Activated CD4-positive, alpha-beta T cell treated with anti-CD3 and anti-CD28 coated beads for 36 hours (primary cell): ENCODE measurements at places on chromosomes 3 and 15. TPM values are rescaled to one million over a fixed set of nuclear protein-coding genes. Genes with fewer than 3 reads are reported as not detected.

DNA sequence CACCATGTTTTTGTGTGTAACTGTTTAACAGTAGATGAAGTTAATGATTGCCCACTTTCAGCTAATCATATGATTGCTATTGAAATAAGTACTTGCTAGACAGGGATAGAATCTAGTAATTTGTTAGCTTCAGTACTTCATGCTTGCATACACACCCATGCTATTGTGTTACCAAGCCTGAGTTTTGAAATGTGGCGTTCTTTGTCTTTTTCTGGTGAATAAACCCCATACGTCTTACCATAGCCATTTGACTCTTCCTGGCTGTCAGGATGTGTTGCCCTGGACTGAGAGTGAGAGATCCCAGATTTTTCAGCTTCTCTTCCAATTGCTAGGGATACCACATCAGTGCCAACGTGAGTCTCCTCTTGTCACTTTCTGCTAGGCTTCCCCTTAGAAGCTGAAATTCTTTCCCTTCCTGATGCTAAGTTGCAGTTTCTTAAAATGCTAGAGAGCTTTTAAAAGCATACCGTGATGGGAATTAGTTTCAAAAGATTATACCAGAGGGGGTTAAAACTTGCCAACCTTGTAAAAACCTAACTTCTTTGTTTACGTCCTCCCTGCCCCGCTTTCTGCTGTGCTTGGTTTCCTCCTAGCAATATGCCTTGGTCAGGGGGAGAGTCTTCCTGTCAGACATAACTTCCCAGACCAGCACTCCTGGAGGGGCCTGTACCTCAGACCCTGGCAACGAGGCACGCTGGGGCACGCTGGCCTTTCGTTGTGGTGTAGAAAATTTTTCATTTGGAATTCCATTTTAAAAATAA, 62.9 kb upstream of the ULK4 start:
- no peak overlapping the region for H3K27ac ChIP-seq
- H3K4me1 ChIP-seq = peaks cover 63% of the 10 kb centered on the region
- DNase-seq = no peak
- no peaks in the 10 kb centered on the region for H3K27me3 ChIP-seq
- H3K4me3 ChIP-seq = no peak overlapping the region

- H3K27ac ChIP-seq = no peak overlapping the region
- H3K27me3 ChIP-seq = peaks cover 21% of the 10 kb centered on the region
- no peaks in the 10 kb centered on the region for H3K4me1 ChIP-seq
- H3K36me3 ChIP-seq = no peaks in the 10 kb centered on the region
Observed at GRCh38 chr15:39748276-39748675, 34.4 kb downstream of the FSIP1 start.

GRCh38 chr3:161879470-161879869, 382.9 kb downstream of the OTOL1 start:
- no peaks in the 10 kb centered on the region for H3K4me1 ChIP-seq
- DNase-seq = no peak
- no peak overlapping the region for H3K4me3 ChIP-seq
- H3K36me3 ChIP-seq = no peaks in the 10 kb centered on the region
- H3K27ac ChIP-seq = no peak overlapping the region

- DNase-seq = no peak
- no peak overlapping the region for H3K4me3 ChIP-seq
- peaks cover 16% of the 10 kb centered on the region for H3K4me1 ChIP-seq
- no peak overlapping the region for H3K27ac ChIP-seq
- no peaks in the 10 kb centered on the region for H3K36me3 ChIP-seq
Observed at GRCh38 chr3:72175296-72175858, 390.4 kb upstream of the PROK2 start.

DNA sequence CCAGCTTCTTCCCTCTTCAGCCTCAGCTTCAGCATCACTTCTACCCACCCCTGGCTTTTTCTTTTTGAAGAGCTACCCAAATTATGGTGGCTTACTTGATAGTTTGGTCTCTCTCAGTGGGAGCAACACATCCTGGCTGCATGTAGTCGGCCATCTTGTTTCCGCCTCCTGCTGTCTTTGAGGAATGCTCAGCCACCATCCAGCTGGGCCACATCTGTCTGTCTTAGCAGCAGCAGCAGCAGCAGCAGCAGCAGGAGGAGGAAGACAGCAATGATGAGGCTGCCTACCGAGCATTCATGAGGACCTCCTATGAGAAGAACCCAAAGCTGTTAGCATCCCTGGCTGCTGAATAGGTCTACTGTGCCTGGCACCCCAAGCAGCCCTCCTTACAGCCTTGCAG, 19.7 kb downstream of the IL16 start:
- H3K4me3 ChIP-seq = no peak overlapping the region
- no peak overlapping the region for H3K27ac ChIP-seq
- H3K36me3 ChIP-seq = peaks cover 3% of the 10 kb centered on the region

- H3K27me3 ChIP-seq = peaks cover 12% of the 10 kb centered on the region
- no peaks in the 10 kb centered on the region for H3K36me3 ChIP-seq
- no peak overlapping the region for H3K4me3 ChIP-seq
Observed at GRCh38 chr3:53970661-53971060, 79.0 kb upstream of the SELENOK start.

GRCh38 chr3:64238971-64239667, 13.9 kb upstream of the PRICKLE2 start:
- no peak for DNase-seq
- no peaks in the 10 kb centered on the region for H3K36me3 ChIP-seq
- no peaks in the 10 kb centered on the region for H3K27me3 ChIP-seq

GRCh38 chr15:68203956-68204355, 1.2 kb downstream of the CALML4 start:
- H3K4me1 ChIP-seq = peaks cover 9% of the 10 kb centered on the region
- peaks cover 6% of the 10 kb centered on the region for H3K36me3 ChIP-seq
- no peaks in the 10 kb centered on the region for H3K27me3 ChIP-seq
- no peak overlapping the region for H3K4me3 ChIP-seq
- no peak overlapping the region for H3K27ac ChIP-seq
- DNase-seq = no peak

GRCh38 chr3:134364061-134364935, 9.9 kb downstream of the AMOTL2 start:
- peak overlapping the region; percentile 38 for H3K4me3 ChIP-seq
- peak; percentile 55 for DNase-seq
- H3K27me3 ChIP-seq = no peaks in the 10 kb centered on the region
- H3K27ac ChIP-seq = no peak overlapping the region

DNA sequence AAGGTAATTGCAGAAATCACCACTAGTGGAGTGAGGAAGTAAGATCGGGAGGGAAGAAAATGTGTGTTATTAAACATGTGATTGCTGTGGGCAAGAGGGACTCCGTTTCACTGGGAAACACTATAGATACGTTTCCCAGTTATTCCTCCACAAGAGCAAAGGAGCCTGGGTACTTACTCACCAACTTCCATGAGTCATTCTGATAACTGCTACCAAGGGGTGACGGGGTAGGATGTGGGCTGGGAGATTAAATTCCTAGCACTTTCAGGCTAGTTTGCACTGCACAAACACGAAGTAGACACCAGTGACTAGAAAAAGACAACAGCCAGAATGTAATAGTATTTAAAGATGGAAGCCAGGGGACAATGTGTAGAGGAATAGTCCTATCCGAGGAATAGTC, 812.9 kb upstream of the CFAP20DC start:
- no peak overlapping the region for H3K4me3 ChIP-seq
- no peak overlapping the region for H3K27ac ChIP-seq
- no peaks in the 10 kb centered on the region for H3K27me3 ChIP-seq
- DNase-seq = no peak

DNA sequence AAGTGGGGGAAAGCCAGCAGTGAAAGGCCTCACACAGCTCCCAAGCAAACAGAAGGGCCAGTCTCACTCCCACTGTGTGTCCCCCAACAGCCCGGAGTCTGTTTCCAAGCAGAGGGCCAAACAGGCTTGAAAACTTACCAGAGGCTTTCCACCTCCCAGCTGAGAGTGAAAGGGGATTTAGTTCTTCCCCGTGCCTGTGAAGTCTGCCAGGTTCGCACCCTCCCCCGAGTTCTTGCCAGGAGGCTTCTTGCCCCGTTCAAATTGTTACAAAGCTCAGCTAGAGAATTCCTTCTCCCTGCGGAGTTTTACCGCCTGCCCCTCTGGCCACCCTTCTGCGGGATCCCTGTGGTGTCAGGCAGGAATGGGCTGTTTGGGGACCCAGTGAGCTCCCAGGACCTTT, 68.0 kb upstream of the WNT7A start:
- H3K27ac ChIP-seq = no peak overlapping the region
- DNase-seq = no peak
- no peaks in the 10 kb centered on the region for H3K4me1 ChIP-seq
- no peak overlapping the region for H3K4me3 ChIP-seq
- H3K27me3 ChIP-seq = peaks cover 32% of the 10 kb centered on the region

- H3K27ac ChIP-seq = no peak overlapping the region
- no peak overlapping the region for H3K4me3 ChIP-seq
- H3K36me3 ChIP-seq = no peaks in the 10 kb centered on the region
- peak; percentile 43 for DNase-seq
Observed at GRCh38 chr3:156382458-156383346, 172.2 kb downstream of the SSR3 start.

DNA sequence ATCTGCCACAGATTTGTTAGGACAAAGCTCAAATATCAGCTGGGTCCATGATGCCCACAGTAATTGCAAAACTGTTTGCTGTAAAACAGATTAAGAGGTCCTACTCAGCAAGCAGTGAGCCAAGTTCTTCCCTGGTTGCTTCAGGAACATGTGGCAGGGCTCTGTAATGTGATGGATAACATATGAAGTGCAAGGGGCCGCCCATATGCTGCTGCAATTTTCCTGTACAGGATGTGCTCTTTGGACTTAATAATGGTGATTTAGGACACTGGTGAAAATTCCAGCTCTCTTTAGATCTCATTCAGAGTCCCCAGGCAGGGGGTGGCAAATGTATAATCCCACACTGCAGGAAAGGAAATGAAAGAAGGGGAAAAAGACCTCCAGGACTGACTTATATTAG, 289.4 kb downstream of the LSAMP start:
- DNase-seq = no peak
- no peak overlapping the region for H3K27ac ChIP-seq
- no peaks in the 10 kb centered on the region for H3K27me3 ChIP-seq
- no peaks in the 10 kb centered on the region for H3K4me1 ChIP-seq

GRCh38 chr3:20405231-20405630, 219.2 kb upstream of the SGO1 start:
- H3K27me3 ChIP-seq = no peaks in the 10 kb centered on the region
- H3K36me3 ChIP-seq = no peaks in the 10 kb centered on the region
- no peaks in the 10 kb centered on the region for H3K4me1 ChIP-seq
- DNase-seq = no peak
- H3K27ac ChIP-seq = no peak overlapping the region
- no peak overlapping the region for H3K4me3 ChIP-seq

Gene NPAP1
- not detected for total RNA-seq

Gene MB21D2
- total RNA-seq = 2.2 TPM
